Hypothalamus (tissue), 51 donors: ENCODE measurements at places on chromosomes 6 and 20.

DNA sequence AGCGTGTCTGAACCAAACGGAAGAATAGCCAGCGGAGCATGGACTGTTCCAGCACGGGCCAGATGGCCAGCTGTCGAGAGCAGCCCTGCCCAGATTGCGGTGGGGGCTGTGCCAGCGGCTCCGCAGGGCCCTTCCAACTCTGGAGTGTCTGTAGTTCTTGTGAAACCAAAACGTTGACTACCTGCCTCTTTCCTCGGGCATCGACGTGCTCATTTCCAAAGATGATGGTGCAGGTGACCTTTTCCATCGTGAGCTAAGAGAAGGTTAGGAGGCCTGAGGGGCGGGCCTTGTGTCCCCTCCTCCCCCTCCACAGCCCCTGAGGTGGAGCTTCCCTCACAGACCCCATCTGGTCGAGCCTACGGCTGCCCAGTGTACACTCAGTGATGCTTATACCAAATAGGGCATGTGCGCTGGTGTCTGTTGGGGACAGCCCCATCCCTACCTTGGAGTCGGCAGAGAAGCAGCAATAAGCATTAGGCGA lies 12.9 kb upstream of the C20orf144 start:
- no peak for DNase-seq

- no peak for DNase-seq
These were observed at the start of gene TPBG for GRCh38 chr6:82363428-82364086. TSS of gene TPBG (plus strand) at chr6:82363817. CDS start at chr6:82364962, 1,145 bp downstream.

GRCh38 chr6:144823131-144823530 lies 538.0 kb downstream of the UTRN start:
- DNase-seq, result no peak

DNA sequence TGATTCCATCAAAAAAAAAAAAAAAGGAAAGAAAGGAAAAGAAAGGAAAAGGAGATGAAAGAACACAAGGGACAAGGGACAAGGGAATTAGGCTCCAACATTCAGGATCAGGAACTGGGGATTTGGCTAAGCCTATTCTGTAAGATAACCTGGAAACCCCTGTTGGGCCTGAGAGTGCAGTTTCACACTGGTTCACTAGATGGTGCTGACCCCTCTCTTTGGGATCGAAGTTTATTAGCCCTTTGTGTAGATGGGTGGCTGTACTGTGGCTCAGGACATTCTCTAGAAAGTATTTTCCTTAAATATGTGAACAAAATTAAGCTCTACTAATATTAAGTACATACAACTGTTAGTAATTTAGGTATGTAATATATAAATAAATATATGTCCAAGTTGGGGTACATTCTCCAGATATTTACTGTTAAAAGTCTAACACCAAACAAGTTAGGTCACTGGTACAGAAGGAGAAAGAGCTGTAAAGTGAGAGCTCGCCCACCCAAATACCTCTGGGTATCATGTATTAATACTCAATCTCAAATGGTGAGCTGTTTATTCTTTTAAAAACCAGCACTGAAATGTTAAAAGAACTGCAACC lies 6.3 kb downstream of the OR2A4 start:
- no peak for DNase-seq

DNA sequence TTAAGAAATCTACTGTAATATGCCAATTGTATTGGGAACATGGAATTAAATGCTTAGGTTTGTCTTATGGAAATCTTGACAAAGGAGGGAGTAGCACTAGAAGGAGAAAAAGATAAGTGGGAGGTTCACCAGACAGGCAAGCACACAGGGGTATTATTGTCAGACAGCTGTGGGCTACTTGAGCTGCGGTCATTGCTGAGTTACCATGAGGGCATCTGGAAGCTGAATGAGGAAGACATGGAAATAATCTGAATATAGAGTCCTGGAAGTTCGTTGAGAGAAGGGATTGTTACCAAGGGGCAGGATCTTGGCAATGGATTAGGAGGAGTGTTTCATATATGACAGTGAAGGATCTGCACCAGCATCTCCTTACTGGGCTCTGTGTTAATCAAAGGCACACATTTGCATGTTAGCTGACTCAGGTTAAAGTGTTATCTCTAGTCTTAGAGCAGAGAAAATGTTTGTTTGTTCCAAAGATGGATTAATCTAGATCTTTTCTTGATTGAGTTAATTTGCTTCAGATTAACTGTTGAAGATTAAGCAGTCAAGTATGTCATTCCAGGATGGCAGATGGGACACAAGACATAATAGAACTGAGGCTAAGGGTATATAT lies 53.0 kb upstream of the SUPT3H start:
- no peak for DNase-seq

DNA sequence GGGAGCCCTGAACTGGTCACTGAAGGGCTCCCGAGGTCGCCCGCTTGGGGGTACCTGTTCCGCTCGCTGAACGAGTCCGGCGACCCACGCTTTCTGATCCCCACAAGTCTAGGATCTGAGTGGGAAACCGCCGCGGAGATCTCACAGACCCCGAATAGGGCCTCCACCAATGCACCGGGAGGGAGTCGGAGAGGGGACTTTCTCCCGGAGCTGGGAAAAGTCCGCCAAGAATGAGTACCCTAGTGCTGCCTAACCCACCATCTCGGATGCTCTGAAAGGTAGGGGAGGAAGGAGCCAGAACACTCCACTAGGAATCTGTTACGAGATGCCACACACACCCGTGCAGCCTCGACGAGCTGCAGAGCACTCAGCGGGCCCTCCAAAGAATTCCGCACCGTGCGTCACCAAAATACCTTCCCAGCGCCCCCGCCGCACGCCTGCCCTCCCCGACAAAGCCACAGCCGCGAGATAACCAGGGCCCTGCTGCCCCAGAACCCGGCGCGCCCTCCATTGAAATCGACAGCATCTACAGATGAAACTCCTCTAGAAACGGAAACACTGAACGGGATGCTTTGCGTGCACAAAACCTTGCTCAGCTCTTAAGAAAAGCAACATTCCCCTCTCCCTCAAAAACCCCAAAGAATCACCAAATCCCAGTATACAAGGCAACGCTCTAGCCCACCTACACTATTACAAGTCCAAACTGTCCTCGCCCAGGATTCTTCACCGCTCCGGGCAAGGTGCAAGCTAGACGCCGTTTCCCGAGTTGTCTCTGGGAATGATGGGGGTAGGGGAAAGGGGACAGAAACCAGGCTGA lies 686 bp downstream of the COL12A1 start:
- no peak for DNase-seq

DNA sequence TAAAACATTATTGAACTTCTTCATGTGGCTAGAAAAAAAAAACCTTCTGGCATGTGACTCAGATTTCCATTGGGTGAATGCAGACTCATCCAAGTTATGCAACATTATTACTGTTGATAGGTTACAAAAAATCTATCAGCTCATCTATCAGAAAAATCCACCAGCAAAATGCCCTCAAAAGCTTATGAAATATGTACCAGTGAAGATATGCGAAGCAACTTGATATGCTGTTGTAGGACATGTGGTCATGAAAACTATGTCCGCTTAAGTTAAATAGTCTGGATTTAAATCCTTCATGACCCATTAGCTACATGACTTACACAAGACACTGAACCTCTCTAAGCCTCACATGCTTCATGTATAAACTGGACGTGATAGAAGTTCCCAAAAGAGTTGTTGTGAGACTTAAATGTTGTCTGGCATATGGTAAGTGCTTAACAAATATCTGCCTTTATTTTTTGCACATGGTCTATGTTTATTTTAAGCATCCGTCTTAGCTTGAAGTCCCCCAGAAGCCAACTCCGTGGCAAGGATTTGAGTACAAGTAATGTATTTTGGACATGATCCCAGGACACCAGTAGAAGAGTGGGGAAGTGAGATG lies 12.5 kb upstream of the BFSP1 start:
- DNase-seq, result no peak

GRCh38 chr6:34360556-34360955 lies 31.9 kb downstream of the NUDT3 start:
- DNase-seq, result no peak

GRCh38 chr20:37770908-37771307 lies 77.1 kb downstream of the CTNNBL1 start:
- DNase-seq, result no peak

DNA sequence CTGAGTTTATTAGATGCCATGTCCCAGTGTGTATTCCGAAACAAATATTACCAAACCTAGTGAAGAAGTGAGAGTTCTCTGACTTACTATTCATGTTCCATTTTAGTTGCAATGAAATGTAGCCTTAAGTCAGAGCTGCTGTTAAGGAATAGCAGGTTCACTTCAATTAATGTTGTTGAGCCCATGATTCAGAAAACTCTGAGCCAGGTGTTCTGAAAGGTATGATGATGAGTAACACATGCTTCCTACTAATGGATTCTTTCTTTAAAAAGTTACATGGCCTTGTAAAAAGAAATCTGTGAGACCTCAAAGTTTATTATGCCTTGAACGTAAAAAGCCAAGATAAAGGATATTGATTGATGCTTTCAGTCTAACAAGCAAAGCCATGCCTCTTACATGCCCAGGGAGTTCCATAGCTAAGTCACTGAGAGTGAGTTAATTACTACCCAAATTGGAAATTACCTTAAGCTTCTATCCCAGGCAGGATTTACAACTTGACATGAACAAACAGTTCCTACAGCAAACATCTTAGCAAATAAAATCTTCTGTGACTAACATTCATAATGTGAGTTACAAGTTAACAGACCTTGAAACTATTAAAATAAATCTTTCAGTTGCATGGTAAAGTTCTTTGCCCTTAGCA lies 122.9 kb downstream of the AKAP7 start:
- DNase-seq, result no peak

GRCh38 chr20:56368351-56369134 lies 9.8 kb downstream of the FAM210B start:
- DNase-seq, result no peak

DNA sequence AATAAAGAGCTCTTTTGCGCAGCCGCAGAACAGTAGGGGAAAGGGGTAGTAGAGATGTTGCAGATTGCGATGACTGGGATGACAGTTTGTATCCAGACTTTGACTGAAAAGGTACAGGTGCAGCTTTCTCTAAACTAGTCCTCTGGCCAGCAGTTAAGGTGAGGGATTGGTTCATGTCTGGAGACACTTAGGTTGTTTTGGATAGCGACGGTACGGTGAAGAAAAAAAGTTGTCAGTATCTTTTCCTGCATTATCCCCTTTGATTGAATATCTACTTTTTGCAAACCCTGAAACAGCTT lies 537 bp downstream of the PRR3 start:
- DNase-seq, result no peak

DNA sequence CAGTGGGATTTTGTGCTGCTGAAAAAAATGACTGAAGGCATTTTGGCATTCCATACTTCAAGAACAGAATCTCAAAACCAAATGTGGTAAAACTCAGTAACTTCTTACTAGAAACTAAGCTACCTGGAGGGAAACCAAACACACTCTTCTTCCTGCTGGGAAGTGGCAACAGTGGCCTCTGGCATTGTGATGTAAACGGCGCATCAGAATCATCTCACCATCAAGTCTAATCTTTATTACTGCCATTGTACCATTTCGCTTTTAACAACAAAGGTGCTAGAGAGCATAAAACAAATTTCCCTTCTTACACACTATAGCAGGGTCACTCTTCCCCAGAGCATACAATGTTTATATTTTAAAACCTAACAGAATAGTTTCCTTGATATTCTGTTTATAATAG lies 101.6 kb upstream of the CEP162 start:
- no peak for DNase-seq

DNA sequence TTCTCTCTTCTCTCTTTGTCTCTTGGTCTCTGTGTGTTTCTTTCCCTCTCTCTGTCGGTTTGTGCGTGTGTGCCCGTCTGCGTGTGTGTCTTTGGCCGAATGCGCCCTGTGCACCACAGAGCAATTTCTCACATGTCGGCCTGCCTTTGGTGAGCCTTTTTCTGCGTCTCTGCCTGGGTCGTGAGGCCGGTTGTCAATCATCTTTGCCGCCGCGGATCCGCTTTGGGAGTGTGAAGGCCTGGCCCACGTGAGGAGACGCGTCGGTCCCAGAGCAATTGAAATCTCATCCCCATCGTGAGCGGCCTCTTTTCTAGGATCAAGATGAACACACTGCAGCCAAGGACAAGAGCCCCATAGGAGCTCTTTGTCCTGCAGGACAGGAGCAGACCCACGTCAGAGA lies 580.7 kb upstream of the ZNF337 start:
- DNase-seq, result no peak

DNA sequence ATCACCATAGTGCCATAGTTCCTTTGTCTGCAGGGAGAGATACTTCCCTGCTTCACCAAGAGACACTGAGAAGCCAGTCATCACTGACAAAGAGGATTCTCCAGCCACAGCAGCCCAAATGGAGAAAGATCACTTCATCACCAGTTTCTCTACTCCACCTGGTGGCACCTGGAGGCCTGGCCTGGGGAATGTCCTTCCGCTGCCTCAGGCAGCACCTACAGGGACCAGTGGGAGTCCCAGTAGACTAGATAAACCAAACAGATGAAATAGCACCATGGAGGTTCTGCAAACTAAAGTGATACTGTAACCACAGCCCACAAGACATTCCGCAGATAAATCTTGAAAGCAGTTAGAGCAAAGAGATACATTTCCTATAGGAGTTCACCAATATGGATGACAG lies 266.5 kb downstream of the C6orf118 start:
- no peak for DNase-seq

GRCh38 chr20:50291254-50292078 lies 100.8 kb downstream of the CEBPB start:
- DNase-seq, result no peak

DNA sequence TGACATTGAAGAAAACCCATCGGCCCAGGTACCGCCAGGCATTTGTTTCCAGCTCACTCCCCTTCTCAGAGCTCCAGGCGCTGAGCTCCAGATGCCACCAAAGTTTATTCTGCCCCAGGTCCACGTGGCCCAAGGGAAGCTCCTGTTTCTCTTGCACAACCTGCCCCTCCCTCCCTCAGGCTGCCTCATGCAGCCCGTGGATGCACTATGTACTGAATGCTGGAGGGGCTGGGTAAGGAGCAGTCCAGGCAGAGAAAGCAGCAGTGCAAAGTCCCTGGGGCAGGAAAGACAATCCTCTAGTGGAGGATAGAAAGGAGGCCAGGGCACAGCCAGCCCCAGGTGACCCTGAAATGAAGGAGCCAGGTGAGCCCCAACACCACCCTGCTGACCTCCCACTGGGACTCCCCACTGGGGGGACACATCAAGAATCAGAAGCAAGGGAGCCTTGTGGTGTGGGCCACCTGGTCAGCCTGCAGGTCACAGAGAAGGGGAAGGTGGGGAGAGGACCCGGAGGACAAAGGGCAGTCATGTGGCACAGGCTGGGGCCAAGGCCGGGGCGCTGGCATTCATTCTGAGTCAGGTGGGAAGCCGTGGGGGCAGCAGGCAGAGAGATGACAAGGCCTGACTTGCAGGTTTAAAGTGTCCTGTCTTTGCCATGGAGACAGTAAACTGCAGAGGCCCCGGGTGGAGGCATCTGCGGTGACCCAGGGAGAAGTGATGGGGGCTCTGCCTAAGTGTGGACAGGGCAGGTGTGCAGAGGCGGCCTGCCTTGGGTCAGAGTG lies 230.1 kb downstream of the PREX1 start:
- no peak for DNase-seq
